ENCODE measurements at places on chromosomes 1 and 21. TPM values are rescaled to one million over a fixed set of nuclear protein-coding genes. Genes with fewer than 3 reads are reported as not detected.

Gene SPRR3
- not detected for total RNA-seq

Gene GJA8
- not detected for total RNA-seq

Gene PRAMEF14
- total RNA-seq = not detected

Gene PTPRU
- 7.0 TPM for total RNA-seq

Gene FBXO44
- 9.3 TPM for total RNA-seq

Gene OR2T29
- not detected for total RNA-seq

Gene FAM110D
- not detected for total RNA-seq

Gene IFNAR2
- total RNA-seq = 7.2 TPM

Gene PRELP
- total RNA-seq = not detected

Gene OR2T34
- total RNA-seq = not detected

Gene OR2L13
- total RNA-seq = not detected

Gene AK5
- total RNA-seq = 54.7 TPM

Gene LCE1E
- not detected for total RNA-seq

Gene TRMT1L
- 25.3 TPM for total RNA-seq

Gene OPRD1
- under 0.01 TPM for total RNA-seq

Gene PIP5K1A
- total RNA-seq = 52.5 TPM

Gene CNKSR1
- 0.28 TPM for total RNA-seq

Gene HHIPL2
- not detected for total RNA-seq

Gene DPM3
- 29.0 TPM for total RNA-seq

Gene ERI3
- 55.3 TPM for total RNA-seq

Gene SLC2A5
- not detected for total RNA-seq

Gene NT5C1A
- total RNA-seq = not detected

Gene S100PBP
- 25.8 TPM for total RNA-seq

Gene KLF17
- total RNA-seq = 0.28 TPM

Gene PDZK1
- total RNA-seq = 1.7 TPM

Gene STUM
- not detected for total RNA-seq

Gene CCDC30
- total RNA-seq = 0.18 TPM

Gene FCGR3A
- not detected for total RNA-seq

Gene CD53
- total RNA-seq = not detected

Gene RC3H1
- 39.3 TPM for total RNA-seq

Gene FCER1G
- total RNA-seq = not detected

Gene TMPRSS3
- total RNA-seq = not detected

Gene GLIS1
- total RNA-seq = 0.28 TPM

Gene TSPAN1
- total RNA-seq = 0.18 TPM

Gene ZNF593OS
- not detected for total RNA-seq

Gene LPAR3
- 0.18 TPM for total RNA-seq

Gene PRKAA2
- total RNA-seq = 1.4 TPM

Gene SLC44A3
- total RNA-seq = 0.54 TPM

Gene RUNX3
- not detected for total RNA-seq

Gene GBP5
- not detected for total RNA-seq

Gene GUCA2B
- not detected for total RNA-seq

Gene ARHGEF10L
- total RNA-seq = 5.0 TPM

Gene LDLRAD1
- not detected for total RNA-seq

Gene SLFNL1
- under 0.01 TPM for total RNA-seq

Gene FCRLA
- 0.36 TPM for total RNA-seq

Gene FGR
- total RNA-seq = not detected

Gene PMVK
- total RNA-seq = 7.2 TPM

Gene SPRR1A
- not detected for total RNA-seq

Gene C1QA
- not detected for total RNA-seq

Gene PCP4L1
- not detected for total RNA-seq

Gene ZNF648
- total RNA-seq = not detected

All from IMR-90 (cell line).